ENCODE measurements at places on chromosomes 6 and 20. TPM values are rescaled to one million over a fixed set of nuclear protein-coding genes. Genes with fewer than 3 reads are reported as not detected.

DNA sequence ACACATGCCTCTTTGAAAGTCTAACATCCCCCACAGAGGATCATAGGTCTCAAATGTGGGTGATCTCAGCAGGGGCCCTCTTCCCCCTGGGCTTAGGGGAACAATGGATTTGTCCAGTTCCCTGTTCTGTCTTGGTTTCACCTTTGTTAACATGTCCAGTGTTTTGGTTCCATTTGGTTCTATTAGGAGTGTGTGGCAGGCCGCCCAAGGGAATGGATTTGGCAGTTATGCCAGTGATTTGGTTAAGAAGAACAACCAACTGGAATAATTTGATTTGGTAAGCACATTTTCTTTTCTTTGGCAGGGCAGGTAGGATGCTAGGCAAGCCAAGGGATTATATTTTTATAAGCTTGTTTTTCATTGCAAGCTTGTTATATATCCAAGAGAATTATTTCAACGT lies 28.5 kb upstream of the ENPP1 start:
- DNase-seq: no peak

Gene WFDC5
- not detected for total RNA-seq

Gene DNAH8
- not detected for total RNA-seq

DNA sequence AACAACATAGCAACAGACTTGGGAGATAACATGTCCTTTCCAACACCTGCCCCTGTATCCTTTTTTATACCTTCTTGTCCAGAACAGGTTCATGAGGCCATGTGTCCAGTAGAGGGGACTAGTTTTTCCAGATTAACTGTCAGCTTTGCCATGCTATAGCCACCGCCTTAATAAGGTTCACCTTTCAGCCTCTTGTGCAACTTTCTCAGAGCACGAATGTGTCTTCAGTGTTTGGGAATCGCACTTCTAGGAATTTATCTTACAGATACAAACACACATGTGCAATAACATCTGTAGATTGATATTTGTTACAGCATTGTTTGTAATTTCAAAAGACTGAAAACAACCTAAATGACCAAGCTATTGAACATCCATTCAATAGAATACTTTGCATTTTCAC lies 21.4 kb downstream of the NCR2 start:
- no peak for DNase-seq

Gene AIF1
- total RNA-seq: 0.64 TPM

- peak; percentile 45 for DNase-seq
These were observed 193.1 kb downstream of the DOK5 start for GRCh38 chr20:54668271-54669039.

DNA sequence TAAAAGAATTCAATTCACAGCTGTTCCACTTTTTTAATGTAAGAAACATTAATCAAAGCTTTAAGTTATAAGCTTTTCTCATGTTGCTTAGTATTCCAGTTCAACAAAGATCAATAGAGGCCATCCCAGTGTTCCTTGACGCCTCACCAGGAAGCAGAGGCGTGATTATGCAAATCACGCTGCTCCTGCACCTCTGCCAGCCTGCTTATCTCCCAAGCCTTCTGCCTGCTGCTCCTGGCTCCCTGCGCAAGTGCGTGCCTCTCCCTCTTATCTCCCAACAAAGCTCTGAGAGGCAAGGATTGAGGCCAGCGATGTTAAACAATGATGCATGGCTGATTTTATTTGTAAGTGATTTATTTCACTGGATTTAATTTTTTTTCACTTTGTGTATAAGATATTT lies 42.8 kb downstream of the INSM1 start:
- peak; percentile 76 for DNase-seq

- peak; percentile 48 for DNase-seq
These were observed 55.1 kb downstream of the CEBPB start for GRCh38 chr20:50245498-50246366.

- DNase-seq: no peak
These were observed 130.8 kb upstream of the TNFAIP3 start for GRCh38 chr6:137736048-137736818.

GRCh38 chr20:911882-912600 lies 4.1 kb downstream of the ANGPT4 start:
- no peak for DNase-seq

DNA sequence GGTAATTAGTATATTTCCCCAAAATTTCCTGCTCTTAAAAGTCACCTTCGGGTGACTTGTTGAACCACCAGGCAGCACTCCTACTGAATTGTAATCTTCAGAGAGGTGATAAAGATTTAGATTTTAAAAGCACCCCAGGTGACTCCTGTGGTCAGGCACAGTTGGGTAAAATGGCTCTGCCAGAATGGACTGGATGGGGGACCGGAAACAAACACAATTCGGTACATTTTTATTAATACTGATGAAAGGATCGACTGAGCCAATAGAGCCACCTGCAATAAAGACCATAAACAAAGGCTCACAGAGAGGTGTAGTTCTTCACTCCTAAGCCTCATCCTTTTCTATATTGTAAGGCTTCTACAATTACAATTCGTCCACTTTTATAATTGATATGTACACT lies 19.6 kb upstream of the FAM83C start:
- DNase-seq: no peak

Gene PTCHD4
- 0.17 TPM for total RNA-seq

All from A673 (cell line).